ENCODE measurements at places on chromosomes 6 and 20.
A peak's percentile ranks its signal among the peaks of the same experiment; 100 is the strongest.

GRCh38 chr6:157376241-157376640 lies 4.7 kb upstream of the ZDHHC14 start:
- DNase-seq = no peak

DNA sequence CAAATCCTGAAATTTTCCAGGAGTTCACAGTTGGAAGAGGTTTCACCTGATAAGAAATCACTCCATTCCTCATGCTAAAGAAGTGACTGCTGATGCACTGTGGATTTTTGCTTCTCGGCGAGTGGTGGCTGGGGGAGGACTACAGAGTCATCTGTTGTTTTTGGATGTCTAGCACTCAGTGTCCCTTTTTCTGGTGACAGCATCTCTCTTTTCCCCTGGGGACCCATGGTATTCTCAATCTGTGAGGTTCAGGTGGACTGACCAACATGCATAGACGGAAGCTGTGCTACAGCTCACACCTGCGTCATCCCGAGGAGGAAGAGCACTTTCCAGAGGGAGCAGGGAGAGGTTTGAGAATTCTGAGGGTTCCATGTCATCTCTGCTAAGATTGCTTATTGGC lies 42.7 kb upstream of the ZNF831 start:
- DNase-seq = no peak

DNA sequence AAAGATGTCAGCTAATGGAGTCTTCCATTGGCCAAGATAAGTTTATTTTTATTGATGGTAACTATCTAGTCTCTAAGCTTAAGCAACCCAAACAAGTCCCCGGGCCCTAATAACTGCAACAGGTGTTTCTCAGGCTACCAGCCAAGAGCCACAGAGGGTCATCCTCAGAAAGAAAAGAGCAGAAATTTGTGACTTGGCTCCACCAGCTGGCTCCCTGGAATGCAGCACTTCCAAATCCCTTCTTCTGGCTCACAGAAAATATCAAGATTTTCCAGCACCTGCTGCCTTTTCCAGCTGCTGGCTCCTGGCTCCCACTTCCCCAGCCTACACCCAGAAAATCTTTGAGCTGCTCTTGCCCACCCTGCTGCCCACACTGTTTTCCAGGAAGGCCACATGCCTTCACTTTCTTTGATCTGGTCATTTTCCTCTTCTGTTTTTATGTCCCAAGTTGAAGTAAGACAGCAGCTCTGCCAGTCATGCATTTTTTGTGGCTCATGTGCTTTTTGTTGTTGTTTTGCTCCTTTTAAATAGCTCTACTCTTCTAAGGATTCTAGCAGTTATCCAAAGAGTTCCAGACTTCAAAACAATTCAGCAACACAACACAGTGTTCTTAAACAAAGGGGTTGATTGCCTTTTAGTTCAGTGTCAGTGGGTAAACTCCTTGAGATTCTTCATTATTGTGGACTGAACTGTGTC lies 151.0 kb upstream of the SMLR1 start:
- no peak for DNase-seq

DNA sequence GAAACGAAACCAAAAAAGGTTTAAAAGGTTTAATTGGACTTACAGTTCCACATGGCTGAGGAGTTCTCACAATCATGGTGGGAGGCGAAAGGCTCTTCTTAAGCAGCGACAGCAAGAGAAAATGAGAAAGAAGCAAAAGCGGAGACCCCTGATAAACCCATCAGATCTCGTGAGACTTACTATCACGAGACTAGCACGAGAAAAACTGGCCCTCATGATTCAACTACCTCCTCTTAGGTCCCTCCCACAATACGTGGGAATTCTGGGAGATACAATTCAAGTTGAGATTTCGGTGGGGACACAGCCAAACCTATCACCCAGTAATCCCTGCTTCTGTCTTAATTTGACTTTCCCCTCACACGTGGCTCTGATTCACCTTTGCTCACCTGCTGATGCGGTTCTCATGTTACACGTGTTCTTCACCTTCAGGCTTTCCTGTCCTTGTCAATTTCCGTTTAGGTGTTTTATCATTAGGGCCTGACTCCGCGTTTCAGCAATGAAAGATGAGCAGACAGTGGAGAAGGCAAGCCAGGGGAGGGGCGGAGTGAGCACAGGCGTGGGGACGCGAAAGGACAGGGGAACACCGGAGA lies 57.1 kb downstream of the AGPAT4 start:
- no peak for DNase-seq

DNA sequence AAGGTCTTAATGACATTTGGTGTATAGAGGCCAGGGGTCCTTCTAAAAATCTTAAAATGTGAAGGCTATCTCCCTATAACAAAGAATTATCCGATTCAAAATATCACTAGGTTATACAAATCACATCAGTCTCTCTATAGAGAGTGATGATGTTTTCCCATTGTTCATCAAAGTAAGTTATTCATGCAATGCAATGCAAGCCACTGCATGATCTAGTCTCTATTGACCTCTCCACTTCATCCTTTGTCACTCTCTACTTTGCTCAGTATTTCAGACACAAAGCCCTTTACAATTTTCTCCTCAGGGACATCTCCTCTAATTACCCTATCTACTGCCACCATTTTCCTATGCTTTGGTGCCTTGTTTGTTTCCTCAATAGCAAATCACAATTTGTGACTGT lies 628.0 kb downstream of the HTR1B start:
- DNase-seq = no peak

DNA sequence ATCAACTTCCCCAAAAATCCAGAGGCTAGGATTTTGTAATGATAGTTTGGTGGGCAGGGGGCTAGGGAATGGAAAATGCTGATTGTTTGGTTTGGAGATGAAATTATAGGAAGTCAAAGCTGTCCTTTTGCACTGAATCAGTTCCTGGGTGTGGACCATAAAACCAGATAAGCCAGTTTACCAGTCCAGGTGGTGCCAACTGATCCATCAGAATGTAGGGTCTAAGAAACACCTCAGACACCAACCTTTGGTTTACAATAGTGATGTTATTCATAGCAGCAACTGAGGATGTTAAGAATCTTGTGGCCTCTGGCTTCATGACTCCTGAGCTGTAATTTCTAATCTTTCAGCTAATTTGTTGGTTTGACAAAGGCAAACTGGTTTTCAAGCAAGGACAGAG lies 496.6 kb upstream of the EPHA7 start:
- no peak for DNase-seq

GRCh38 chr20:31818376-31818908 lies 714 bp upstream of the MYLK2 start:
- no peak for DNase-seq

DNA sequence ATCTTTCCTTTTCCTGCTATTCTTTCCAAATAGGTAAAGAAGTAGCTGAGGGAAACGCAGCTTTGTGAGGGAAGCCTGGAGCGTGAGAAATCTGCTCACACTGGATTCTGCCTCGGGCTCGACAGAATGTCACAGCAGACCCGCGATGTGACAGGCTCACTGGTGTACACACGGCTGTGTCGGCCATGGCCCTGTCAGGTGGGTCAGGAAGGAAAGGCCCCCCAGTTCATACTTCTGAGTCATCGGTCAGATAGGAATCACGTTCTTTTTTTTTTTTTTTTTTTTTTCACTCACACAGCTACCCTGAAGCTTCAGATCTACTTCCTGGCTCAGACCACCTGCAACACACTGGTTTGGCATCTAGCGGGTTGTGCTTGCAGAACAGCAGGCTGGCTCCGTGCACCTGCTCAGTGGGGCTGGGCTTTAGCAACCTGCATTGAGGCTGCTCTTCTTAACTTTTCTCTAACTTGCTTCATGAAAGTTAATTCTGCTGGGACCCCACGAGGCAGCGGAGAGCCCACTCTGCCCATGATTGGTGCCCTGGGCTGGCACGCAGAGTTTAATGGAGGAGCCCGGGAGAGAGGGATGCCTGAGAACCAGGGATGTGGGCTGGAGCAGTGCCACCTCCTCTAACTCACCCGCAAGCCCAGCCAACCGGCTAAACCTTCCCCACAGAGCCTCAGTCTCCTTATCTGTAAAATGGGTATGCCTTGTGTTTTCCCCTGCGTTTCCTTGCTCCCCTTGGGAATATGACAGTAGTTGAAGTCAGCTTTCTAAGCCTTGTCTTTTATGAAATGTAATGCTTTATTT lies 61.5 kb upstream of the FNDC1 start:
- DNase-seq = no peak

DNA sequence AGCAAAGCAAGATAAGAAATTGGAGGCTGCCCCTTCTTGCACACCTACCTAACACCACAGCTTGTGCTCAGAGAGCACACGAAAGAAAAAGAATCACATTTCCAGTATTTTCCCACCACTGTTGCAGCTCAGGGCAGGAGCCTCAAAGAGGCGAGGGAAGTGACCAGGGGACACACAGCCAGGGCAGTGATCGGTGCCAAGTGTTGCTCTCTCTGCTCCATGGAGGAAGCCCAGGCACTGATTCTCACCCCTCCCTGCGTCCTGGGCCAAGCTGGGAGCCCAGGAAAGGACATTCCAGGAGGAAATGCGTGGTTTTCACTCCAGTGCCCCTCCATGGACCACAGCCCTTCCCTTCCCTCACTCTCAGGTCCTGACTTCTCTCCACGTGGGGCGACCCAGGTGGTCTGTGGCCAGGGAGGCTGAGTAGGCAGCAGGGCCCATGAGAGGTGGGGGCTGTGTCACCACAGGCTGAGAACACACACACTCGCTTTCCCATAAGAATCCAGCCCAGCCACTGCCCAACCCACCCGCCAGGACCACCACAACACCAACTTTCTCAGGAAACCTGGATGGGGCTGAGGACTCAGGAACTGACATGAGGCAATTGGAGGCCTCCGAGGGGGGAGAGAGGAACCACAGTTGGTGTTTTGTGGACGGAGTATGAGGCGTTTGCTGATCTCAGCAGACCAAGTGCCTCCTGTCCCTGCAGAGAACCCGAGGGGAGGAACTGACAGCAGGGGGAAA lies 81.7 kb upstream of the MAFB start:
- DNase-seq = no peak

DNA sequence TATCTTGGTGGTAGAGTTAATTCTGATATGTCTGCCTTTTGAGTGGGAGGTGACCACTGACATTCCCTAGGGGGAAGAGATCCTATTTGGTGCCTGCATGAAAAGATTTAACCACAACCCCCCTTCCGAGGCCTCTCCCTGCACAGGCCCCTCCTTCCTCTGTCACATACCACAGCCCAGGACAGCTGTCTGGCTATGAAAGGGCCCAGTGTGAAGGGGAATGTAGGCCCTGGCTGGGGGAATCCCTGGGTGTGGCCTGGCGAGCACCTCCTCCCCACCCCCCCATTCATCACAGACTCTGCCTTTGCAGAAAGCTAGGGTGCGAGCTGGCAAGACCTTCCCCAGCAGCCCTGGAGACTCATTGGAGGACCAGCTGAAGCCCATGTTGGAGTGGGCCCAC lies 27.4 kb upstream of the MAPRE1 start:
- no peak for DNase-seq

GRCh38 chr6:37127961-37128862 lies 41.7 kb upstream of the PIM1 start:
- no peak for DNase-seq

GRCh38 chr6:139030228-139030963 lies 1.9 kb downstream of the ABRACL start:
- no peak for DNase-seq

DNA sequence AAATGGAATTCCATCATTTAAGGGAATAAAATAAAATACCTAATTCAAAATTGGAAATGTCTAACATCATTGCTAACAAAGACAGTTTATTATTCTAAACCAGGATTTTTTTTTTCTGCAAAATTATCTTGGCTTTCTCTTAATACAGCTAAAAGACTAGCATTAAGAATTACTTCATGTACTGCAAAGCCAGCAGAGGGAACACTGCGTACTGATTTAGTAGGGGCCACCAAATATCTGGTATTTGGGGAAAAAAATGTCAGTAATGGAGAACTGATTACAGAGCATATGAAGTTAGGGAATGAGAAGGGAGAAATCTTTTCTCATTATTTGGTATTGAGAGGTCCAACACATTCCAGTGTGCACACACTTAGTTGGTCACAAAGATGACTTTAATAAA lies 3.2 kb upstream of the SOX4 start:
- DNase-seq = no peak

DNA sequence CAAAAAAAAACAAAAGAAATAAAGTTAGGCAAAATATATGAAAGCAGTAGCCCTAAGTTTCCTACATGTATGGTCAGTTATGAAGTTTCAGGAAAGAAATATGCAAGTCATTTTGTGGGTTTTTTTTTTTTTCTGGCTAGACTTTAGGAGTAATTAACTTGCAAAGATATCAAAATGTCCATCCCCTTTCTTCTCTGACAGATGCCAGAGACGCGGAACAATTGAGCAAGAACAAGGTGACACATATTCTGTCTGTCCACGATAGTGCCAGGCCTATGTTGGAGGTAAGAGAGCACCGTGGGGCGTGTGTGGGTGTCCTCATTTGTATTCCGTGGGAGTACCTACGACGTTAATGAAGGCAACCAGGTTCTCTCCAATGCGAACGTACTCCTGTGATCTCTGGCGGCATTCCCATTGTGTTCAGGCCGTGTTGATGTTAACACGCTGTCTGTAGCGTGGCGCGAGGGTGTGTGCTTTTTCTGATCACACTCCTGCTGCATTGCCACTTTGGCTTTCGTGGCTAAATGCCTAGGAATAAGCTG lies 19.5 kb downstream of the DUSP22 start:
- no peak for DNase-seq

GRCh38 chr6:15577550-15578171 lies 85.2 kb downstream of the DTNBP1 start:
- no peak for DNase-seq

- DNase-seq = no peak
Observed at GRCh38 chr6:12280902-12281301, 9.3 kb upstream of the EDN1 start.

- no peak for DNase-seq
Observed at GRCh38 chr20:12327205-12327604, 409.5 kb downstream of the BTBD3 start.

- DNase-seq = no peak
Observed at GRCh38 chr6:145147981-145148749, 587.2 kb downstream of the EPM2A start.

- DNase-seq = no peak
Observed at GRCh38 chr6:159229651-159230051, 60.5 kb downstream of the FNDC1 start.

- DNase-seq = peak; percentile 61
Observed at GRCh38 chr6:32952817-32953739, at the start of gene HLA-DMA. Gene HLA-DMA (minus strand): TSS chr6:32953097. CDS start chr6:32953036, 61 bp downstream.

DNA sequence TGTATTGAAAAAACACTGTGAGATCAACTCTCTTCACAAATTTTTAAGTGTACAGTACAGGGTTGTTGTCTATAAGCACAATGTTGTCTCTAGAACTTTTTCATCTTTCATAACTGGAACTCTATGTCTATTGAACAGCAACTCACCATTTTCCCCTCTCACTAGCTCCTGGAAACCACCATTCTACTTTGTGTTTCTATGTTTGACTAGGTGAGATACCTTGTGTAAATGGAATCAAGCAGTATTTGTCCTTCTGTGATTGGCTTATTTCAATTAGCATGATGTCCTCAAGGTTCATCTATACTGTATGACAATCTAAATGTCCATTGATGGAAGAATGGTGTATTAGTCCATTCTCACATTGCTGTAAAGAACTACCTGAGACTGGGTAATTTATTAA lies 210.1 kb upstream of the FUT9 start:
- DNase-seq = no peak

DNA sequence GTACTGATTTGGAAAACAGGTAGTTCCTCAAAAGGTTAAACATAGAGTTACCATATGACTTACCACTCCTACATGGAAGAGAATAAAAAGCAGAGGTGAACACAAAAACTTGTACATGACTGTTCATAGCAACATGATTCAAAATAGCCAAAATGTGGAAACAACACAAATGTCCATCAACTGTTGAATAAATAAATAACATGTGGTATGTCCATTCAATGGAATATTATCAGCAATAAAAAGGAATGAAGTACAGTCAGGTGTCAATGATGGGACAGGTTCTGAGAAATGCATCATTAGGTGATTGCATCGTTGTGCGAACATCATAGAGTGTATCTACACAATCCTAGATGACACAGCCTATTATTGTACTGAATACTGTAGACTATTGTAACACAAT lies 35.3 kb downstream of the NOL4L start:
- DNase-seq = no peak

Measured in dorsolateral prefrontal cortex (tissue), 122 donors.